ENCODE measurements at places on chromosomes 3 and 15. TPM values are rescaled to one million over a fixed set of nuclear protein-coding genes. Genes with fewer than 3 reads are reported as not detected.

GRCh38 chr3:58584690-58585004, 7.5 kb upstream of the FAM107A start:
- peak overlapping the region; percentile 80 for H3K27ac ChIP-seq
- H3K36me3 ChIP-seq = no peaks in the 10 kb centered on the region
- no peak for DNase-seq

- no peak overlapping the region for H3K4me3 ChIP-seq
- H3K27ac ChIP-seq = no peak overlapping the region
- H3K4me1 ChIP-seq = no peaks in the 10 kb centered on the region
These were observed 9.4 kb upstream of the MGLL start for GRCh38 chr3:127831723-127832172.

- DNase-seq = no peak
- no peaks in the 10 kb centered on the region for H3K4me1 ChIP-seq
- H3K36me3 ChIP-seq = no peaks in the 10 kb centered on the region
These were observed 137.5 kb upstream of the SLC2A2 start for GRCh38 chr3:171164067-171164465.

DNA sequence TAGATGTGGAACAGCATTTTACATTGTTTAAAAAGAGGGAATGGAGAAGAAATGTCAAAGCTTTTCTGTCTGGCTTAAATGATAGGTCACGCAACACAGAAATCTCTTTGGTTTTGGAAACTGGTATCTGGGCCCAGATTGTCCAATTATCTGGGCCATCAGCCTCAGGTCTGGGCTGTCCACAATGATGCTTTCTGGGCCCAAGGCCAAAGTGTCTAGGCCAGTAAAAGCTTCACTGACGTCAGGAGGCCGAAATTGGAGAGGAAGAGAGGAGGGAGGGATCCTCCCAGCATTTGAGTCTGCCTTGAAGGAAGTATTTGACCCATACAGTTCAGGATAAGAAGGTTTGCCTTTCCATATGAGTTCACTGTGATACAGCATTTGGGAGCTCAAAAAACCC, 60.7 kb upstream of the ALDH1A3 start:
- no peaks in the 10 kb centered on the region for H3K27me3 ChIP-seq
- no peak overlapping the region for H3K27ac ChIP-seq
- H3K4me1 ChIP-seq = no peaks in the 10 kb centered on the region
- no peak overlapping the region for H3K4me3 ChIP-seq

GRCh38 chr3:184739594-184740505, 28.0 kb upstream of the MAGEF1 start:
- no peak for DNase-seq
- no peaks in the 10 kb centered on the region for H3K36me3 ChIP-seq
- H3K27me3 ChIP-seq = no peaks in the 10 kb centered on the region
- no peaks in the 10 kb centered on the region for H3K4me1 ChIP-seq
- H3K27ac ChIP-seq = peak overlapping the region; percentile 89

DNA sequence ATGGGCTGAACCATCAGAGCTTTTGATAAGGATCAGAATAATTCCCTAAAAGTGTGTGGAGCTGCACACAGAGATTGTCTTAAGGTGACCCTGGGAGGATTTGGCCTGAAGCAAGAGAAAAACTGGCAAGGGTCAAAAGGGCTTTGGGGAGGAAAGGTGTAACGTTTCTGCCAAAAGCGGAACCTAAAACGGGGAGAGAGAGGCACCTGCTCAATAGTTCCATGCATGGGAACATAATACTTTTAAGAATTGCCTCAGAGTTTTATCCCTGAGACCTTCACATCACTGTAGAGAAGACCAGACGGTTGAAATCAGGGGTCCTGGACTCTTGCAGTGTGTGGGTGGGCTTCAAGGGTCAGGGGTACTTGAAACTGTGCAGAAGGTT, 5.9 kb downstream of the ZNF710 start:
- H3K27ac ChIP-seq = no peak overlapping the region
- no peak for DNase-seq
- no peak overlapping the region for H3K4me3 ChIP-seq
- H3K4me1 ChIP-seq = peaks cover 8% of the 10 kb centered on the region

GRCh38 chr3:170914690-170915089, 6.3 kb upstream of the EIF5A2 start:
- H3K4me1 ChIP-seq = no peaks in the 10 kb centered on the region
- no peak for DNase-seq
- H3K36me3 ChIP-seq = no peaks in the 10 kb centered on the region
- no peak overlapping the region for H3K27ac ChIP-seq
- H3K27me3 ChIP-seq = no peaks in the 10 kb centered on the region

DNA sequence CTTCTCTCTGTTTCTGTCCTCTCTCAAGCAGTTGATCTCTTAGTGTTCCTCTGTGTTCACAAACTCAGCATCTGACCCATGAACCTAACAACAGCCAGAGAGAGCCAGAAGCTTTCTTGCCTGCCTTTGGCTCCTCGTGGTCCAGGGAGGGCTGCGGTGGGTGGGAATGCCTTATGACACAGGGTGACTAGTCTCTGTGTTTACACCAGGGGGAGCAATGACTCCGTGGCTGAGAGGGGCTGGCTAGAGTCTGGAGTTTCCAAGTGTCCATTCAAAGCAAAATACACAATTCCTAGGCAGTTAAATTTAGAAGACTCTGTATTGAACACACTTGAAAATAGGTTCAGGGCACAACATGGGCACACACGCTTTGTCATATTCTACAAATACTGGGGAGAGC, 370.0 kb upstream of the FRG2C start:
- H3K4me1 ChIP-seq = no peaks in the 10 kb centered on the region
- H3K36me3 ChIP-seq = no peaks in the 10 kb centered on the region
- no peak overlapping the region for H3K27ac ChIP-seq
- H3K27me3 ChIP-seq = no peaks in the 10 kb centered on the region
- H3K4me3 ChIP-seq = no peak overlapping the region
- DNase-seq = no peak

GRCh38 chr3:37770938-37771918, 90.5 kb upstream of the CTDSPL start:
- no peaks in the 10 kb centered on the region for H3K4me1 ChIP-seq
- no peaks in the 10 kb centered on the region for H3K36me3 ChIP-seq
- no peak overlapping the region for H3K27ac ChIP-seq
- DNase-seq = no peak

GRCh38 chr3:29639578-29640290, 358.9 kb downstream of the RBMS3 start:
- no peaks in the 10 kb centered on the region for H3K4me1 ChIP-seq
- H3K36me3 ChIP-seq = no peaks in the 10 kb centered on the region
- no peak for DNase-seq

- DNase-seq = no peak
- H3K4me3 ChIP-seq = no peak overlapping the region
- H3K4me1 ChIP-seq = no peaks in the 10 kb centered on the region
- H3K27ac ChIP-seq = no peak overlapping the region
- H3K27me3 ChIP-seq = no peaks in the 10 kb centered on the region
These were observed 13.4 kb downstream of the SCAMP5 start for GRCh38 chr15:75008629-75009326.

The SERPINI2 gene
- total RNA-seq = not detected

The SLCO2A1 gene
- 11.1 TPM for total RNA-seq

The POC1A gene
- 1.9 TPM for total RNA-seq

The GP5 gene
- total RNA-seq = not detected

The PIF1 gene
- total RNA-seq = 0.66 TPM

The FEZF2 gene
- total RNA-seq = not detected

Measured in breast epithelium (tissue), 4 donors.